ENCODE measurements at places on chromosomes 4 and X.

- DNase-seq = no peak
Observed at GRCh38 chr4:174398728-174399127, 115.0 kb downstream of the CEP44 start.

DNA sequence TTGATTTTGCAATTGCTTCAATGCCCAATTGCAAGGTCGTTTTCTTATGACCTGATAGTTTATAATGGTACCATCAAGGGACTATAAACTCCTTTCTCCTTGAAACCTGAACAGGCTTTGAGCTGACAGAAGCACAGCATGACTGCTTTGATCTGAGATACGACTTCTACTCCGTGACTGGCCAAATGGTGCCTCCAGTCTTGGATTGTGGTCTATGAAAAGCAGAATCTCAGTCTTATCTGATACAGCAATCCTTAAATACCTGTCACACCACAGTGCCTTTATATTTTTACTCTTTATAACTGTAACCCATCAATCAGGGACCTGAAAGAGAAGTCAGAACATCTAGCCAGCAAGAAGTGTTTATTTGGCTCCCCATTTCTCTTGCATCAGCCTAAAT lies 93.1 kb downstream of the DOCK11 start:
- no peak for DNase-seq

DNA sequence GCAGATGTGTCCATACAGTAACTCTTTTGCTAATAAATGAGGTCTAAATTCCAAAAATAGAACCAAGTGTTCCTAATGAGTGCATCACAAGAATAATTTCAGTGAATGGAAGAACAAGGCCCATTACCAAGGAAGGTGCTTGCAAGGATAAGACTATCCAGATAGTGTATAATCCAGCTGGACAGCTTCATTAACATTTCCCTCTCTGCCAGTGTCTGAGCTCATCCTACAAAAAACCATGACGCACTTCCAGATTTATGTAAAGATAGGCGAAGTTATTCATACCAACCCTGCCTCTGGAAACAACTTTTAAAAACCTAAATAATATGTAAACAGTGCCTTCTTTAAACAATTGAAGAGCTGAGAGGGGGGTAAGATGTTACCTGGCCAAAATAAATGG lies 177.9 kb upstream of the STK26 start:
- DNase-seq = no peak

- no peak for DNase-seq
Observed at GRCh38 chrX:116384406-116384954, 51.9 kb upstream of the SLC6A14 start.

GRCh38 chr4:103786014-103786413 lies 66.2 kb upstream of the TACR3 start:
- DNase-seq = no peak

DNA sequence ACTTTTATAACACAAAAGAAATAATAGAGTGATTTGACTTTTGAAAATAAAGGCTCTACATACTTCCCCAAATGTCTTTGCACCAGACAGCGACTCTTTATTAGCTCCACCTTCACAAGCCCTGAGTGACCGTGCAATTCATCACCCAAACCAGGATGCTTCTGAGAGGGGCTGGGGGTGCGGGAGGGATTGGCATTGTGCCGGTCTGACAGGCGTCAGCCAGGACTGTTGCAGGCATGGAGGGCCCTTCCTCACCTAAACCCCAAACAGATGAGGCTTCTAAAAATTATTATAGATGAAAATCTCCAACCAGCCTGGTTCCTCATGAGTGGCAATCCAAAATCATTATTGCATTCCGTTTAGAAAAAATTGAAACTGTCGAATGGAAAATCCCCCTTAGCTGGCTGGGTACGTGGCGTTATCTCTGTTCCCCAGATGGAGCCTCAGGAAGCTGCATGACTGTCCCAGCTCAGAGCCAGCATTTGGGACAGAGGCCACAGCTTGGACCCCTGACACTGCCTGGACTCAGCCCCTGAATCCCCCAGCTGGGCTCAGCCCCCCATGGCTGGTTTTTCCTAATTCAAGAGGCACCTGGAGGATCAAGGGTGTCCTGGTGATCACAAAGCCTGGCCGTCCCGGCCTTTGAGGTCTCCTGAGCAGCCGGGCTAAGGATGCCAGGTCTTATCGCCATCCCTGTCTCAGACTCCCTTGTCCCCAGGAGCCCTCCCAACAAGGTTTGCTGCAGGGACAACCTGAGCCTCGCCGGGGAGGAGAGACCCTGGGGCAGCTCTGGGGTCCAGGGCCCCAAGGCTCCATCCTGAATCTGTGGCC lies 60.4 kb downstream of the SORCS2 start:
- DNase-seq = no peak

GRCh38 chr4:14452764-14453163 lies 549.5 kb upstream of the CPEB2 start:
- no peak for DNase-seq

DNA sequence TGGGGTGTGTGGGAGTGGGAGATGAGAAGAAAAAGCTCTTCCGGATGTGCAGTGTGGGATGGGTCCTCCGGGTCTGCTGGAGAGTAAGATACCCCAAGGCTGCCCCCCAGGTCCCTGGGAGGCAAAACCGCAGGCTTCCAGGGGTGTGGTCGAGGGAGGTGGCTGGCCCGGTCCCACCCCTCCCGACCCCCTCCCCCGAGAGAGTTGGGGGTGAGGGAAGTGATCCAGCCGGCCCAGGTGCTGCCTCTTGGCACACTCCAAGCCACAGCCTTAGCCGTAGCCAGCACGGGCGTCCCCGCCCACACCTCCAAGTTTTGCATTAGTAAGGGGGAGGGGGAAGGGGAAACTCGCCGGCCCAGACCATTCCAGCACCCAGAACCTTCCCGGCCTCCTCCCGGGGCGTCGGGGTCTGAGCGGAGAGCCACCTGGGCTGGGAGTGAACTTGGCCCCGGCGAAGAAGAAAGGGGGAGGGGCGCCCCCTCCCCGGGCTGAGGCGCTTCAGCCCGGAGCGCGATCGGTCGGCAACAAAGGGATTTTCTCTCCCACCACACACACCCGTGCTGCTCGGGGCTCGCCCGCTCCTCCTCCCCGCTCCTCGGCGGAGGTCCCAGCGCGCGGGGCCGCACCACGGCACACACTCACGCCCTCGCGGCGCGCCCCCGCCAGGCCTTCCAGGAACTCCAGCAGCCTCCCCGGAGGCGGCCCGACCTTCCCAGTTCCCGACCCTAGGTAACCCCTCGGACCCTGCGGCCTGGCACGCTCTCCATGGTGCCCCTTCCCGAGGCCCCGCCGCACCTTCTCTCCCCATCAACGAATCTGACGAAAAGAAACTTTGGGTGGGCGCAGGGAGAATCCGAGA lies 14.4 kb downstream of the BCOR start:
- no peak for DNase-seq

DNA sequence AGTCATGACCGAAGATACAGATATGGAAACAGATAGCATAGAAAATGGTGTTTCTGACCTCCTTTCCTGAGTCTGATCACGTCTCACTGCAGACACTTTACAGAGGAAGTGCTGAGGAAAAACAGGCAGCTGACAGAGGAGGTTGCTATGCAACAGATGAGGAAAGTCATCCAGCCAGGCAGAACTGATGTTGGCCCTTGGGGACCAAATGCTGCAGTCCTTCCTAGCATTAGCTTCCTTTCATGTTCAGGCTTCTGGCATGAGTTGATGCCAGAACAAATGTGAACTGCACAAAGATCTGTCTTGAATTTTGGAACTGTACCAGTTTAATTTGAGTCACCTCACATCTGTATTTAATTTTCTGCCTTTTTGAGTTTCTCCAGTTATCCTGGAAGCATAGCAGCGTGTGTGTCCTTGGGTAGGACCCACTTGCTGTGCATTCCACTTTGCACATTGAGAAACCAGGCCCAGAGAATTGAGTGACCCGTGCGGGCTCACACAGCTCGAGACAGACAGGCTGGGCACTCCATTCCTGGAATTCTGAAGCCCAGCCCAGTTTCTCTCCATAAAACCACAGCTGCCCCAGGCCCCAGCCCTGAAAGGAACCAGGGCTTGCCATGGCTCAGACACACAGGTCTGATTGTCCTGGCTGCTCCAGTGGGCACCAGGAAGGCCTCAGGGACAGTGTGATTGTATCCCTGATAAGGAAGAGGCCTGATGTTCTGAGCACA lies 1.4 kb upstream of the MAGED1 start:
- no peak for DNase-seq

DNA sequence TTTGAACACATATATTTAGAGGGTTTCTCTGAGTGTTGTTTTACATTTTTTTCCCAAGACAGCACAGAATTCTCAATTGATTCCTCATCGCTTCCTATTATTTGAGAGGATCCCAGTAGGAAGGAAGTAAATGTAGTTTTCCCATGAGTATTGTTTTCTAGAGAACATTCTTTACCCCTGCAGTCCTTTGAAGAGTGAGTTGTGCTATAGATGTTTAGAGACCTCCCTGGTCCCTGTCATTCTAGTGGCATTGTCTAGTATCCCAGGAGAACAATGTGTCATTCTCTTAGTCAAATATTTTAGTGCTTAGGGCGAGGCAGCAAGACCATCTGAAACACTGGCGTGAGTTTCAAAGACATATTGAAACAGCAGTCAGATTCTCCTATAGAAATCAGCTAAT lies 32.5 kb downstream of the SORBS2 start:
- no peak for DNase-seq

DNA sequence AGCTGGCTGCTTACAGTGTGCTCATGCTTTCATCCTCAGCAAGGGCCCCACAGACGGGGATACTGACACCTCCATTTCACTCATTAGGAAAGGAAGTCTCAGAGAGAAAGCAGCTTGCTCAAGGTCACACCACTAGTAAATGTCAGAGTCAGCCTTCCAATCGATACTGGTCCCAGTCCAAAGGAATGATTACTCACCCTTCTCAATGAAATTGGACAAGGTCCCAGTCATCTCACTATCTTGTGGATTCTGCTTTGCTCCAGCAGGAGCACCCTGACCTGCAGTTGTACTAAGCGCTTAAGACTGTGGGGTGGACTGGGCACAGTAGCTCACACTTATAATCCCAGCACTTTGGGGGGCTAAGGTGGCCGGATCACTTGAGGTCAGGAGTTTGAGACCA lies 132.2 kb upstream of the SLC34A2 start:
- DNase-seq = no peak

- no peak for DNase-seq
Observed at GRCh38 chr4:21386166-21386780, 562.3 kb downstream of the KCNIP4 start.

DNA sequence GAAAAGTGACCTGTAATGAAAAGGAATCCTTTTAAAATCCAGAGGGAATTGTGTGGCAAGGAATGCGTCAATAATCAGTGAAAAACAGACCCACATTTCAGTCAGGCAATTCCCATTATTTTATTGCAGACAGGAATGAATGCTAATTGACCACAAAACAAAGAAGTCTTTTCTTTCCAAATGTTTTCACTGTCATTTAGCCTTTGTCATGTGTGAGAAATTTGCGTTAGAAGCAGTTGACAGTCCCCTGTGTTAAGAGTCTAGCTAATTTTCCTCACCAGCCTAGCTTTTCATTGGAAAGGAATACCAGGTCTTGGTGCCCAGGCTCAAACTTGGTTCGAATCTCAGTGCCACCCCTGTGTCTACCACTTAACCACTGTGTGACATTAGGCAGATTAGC lies 83.4 kb downstream of the KIT start:
- DNase-seq = no peak

Measured in DMS 273 treated with DMSO at 0.1 percent for 48 hours (cell line).